Hematopoietic multipotent progenitor cell treated with erythropoietin and hydrocortisone succinate and interleukin-3 and kit ligand, for 4 days (in vitro differentiated cells): ENCODE measurements at places on chromosomes 4 and X.

- peak; percentile 41 for DNase-seq
These were observed 138.3 kb downstream of the PDE5A start for GRCh38 chr4:119490335-119490734.

DNA sequence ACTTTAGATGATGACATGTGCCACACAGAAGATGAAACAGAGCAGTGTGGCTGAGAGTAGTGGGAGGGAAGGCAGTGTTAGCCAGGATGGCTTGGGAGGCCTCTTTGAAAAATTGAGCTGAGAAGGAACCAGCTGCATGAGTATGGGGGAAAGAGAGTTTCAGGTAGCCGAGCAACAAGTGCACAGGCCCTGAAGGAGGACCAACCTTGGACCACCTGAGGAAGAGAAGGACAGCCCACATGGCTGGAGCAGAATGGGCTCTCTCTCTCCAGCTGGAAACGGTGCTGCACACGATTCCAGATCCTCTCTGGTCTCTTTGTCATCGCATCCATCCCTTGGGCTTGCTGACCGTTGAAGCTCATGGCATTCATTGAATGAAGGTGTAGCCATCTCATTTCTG lies 23.9 kb upstream of the BCOR start:
- no peak for DNase-seq

- no peak for DNase-seq
These were observed 291.6 kb downstream of the CAMK2D start for GRCh38 chr4:113469926-113470325.

GRCh38 chrX:86171366-86171765 lies 23.1 kb downstream of the DACH2 start:
- peak; percentile 26 for DNase-seq

DNA sequence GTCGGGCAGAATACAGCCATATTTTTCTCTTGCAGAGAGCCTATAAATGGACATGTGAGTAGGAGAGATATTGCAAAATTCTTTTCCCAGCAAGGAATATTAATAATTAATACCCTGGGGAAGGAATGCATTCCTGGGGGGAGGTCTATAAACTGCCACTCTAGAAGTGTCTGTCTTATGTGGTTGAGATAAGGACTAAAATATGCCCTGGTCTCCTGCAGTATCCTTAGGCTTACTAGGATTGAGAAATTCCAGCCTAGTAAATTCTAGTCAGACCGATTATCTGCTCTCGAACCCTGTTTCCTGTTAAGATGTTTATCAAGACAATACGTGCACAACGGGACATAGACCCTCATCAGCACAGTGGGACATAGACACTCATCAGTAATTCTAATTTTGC lies 872.6 kb downstream of the FSTL5 start:
- DNase-seq: no peak

DNA sequence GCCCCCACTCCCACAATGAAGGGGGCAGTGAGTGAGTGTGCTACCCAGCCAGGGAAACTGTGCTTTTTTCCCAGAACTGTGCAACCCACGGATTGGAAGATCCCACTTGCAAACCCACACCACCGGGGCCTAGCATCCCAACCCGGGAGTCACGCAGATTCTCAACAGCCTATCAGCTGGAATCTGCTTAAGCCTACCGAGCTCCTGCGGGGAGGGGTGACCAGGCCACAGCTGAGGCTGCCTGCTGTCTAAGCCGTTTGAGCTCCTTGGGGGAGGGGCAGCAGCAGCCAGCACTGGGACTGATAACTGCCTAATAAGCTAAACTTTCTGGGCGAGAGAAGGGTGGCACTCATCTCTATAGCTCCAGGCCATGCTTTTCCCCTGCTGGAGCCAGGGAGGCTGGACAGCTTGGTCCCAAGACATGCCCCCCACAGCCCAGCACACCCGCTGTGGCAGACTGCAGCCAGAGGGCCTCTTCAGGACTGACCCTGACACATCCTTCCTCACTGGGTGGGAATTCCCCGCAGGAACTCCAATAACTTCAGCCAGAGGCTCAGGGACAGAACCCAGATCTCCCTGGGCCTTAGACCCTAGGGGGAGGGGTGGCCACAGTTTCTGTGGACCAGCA lies 161.3 kb upstream of the MAGEB18 start:
- no peak for DNase-seq

DNA sequence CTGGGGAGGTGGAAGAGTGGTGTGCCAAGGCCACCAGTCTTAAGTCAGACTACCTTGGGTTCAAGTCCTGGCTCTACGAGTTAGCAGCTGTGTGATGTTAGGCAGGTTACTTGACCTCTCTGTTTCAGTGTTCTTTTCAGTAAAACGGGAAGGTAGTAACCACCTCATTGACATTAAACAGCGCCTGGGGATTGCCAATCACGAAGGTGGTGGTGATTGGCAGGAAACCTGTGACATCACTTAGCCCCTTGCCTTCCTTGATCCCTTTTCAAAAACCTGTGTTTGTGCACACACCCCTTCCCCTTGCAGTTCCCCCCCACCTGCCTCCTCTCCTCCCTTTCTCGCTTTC lies 7.6 kb downstream of the KLF3 start:
- DNase-seq: no peak

- peak; percentile 52 for DNase-seq
These were observed 126.6 kb downstream of the ASB9 start for GRCh38 chrX:15143050-15143824.

DNA sequence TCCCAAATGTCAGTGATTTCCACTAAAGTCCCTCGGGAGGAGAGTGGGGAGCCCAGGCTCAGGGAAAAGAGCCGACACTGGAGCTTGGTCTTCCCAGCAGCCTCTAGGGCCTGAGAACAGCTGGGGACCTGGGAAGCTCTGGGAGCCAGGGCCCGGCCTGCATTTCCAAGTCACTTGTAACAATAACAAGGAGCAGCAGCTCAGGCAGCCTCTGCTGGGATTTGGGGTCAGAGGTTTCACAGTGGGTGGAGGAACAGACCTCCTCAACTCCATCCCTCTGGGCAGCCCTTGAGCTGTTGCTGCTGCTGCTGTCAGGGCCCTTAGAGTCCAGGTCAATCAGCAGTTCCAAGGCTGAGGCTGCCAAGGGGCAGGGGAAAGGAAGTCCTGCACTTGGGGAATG lies 11.1 kb downstream of the STARD8 start:
- DNase-seq: no peak

GRCh38 chr4:185738820-185739219 lies 73.2 kb downstream of the SORBS2 start:
- DNase-seq: no peak

DNA sequence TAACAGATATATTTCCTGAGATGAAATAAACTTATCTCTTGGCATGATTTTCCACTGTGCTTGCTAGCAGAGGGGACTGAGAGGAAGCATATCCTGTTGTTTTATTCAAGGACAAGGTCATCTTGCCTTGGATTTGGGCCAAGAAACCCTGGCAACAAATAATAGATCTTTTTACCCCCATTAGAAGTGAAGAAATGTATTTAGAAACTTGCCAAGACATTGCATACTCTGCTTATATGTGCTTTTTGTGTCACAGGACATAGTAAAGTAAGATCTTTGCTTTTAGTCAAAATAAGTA lies 170.2 kb downstream of the RAPGEF2 start:
- DNase-seq: peak; percentile 35

- no peak for DNase-seq
These were observed 268.7 kb upstream of the EMCN start for GRCh38 chr4:100786481-100786880.

DNA sequence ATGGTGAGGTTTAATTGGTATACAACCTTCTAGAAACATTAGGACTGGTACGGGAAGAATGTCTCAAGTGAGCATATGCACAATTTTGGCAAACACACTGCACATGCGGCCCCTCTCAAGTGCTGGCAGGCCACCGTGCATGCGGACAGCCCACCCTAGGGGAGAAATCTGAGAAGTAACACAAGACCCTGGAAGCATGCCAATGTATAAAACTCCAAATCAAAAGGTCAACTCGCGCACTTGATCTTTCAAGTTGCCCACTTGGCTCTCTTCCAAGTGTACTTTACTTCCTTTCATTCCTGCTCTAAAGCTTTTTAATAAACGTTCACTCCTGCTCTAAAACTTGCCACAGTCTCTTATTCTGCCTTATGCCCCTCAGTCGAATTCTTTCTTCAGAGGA lies 488.3 kb downstream of the CFAP47 start:
- DNase-seq: no peak

- DNase-seq: no peak
These were observed 117.0 kb downstream of the CBLL2 start for GRCh38 chrX:22389556-22390179.

- no peak for DNase-seq
These were observed 473.0 kb downstream of the FAT4 start for GRCh38 chr4:125787707-125788106.

- no peak for DNase-seq
These were observed at the start of gene MXD4 for GRCh38 chr4:2261853-2262144. MXD4 (minus strand) TSS chr4:2262109; CDS start chr4:2261980, 129 bp downstream.

- no peak for DNase-seq
These were observed 4.6 kb upstream of the CLDN24 start for GRCh38 chr4:183326853-183327252.

- no peak for DNase-seq
These were observed 41.9 kb upstream of the CBR4 start for GRCh38 chr4:169051761-169052593.

DNA sequence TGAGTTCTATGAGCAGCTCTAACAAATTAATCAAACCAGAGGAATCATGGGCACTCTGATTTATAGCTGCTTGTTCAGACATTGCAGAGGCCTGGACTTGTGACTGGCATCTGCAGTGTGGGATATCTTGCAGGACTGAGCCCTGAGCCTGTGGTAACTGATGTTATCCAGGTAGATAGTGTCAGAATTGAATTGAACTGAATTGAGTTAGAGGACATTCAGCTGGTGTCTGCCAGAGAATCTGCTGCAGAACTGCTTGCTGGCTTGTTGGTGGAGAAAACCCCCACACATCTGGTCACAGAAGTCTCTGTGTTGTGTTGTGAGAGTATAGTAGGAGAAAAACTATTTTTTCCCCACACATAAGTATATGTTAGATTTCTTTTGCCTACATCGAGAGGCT lies 42.2 kb downstream of the SMIM20 start:
- DNase-seq: no peak

- no peak for DNase-seq
These were observed 474.8 kb upstream of the SLIT2 start for GRCh38 chr4:19776929-19777328.

GRCh38 chr4:81921751-81922159 lies 450.0 kb upstream of the RASGEF1B start:
- DNase-seq: no peak

DNA sequence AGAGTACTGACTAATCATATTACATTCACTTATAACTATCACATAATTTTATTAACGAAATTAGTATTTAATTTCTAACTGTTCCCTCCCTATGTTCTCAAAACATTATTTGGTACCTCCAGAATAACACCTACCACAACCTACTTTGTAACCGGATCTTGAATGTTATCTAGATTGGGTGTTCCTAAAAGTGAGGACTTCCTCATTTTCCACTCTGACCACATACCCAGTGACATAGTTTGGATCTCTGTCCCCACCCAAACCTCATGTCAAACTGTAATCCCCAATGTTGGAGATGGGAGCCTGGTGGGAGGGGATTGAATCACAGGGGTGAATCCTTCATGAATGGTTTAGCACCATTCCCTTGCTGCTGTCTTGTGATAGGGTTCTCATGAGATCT lies 21.8 kb downstream of the NR3C2 start:
- peak; percentile 68 for DNase-seq
